ENCODE measurements at places on chromosomes 4 and X. TPM values are rescaled to one million over a fixed set of nuclear protein-coding genes. Genes with fewer than 3 reads are reported as not detected.
A peak's percentile ranks its signal among the peaks of the same experiment; 100 is the strongest.

- peaks cover 4% of the 10 kb centered on the region for H3K36me3 ChIP-seq
These were observed 33.4 kb upstream of the MSMO1 start for GRCh38 chr4:165293927-165294649.

DNA sequence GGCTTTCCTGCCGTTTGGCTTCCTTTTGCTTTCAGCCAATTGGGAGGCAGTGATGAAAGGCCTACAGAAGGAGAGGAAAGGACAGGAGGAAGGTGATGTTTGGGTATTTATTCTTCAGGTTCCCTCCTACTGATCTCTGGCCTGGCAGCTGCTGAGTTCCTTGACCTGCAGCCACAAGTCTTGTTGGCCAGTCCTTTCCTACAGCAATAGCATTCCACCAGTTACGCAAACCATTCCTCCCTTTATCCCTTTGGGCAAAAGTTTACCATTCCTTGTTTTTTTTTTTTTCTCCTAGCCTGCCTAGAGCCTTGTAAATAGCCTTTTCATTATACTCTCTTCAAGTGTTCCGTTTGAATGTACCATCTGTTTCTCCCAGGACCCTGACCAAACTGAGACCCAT is 198.1 kb upstream of the FTHL17 start:
- no peaks in the 10 kb centered on the region for H3K36me3 ChIP-seq
- no peaks in the 10 kb centered on the region for H3K27me3 ChIP-seq
- DNase-seq: no peak
- no peak overlapping the region for H3K4me3 ChIP-seq

- H3K27me3 ChIP-seq: no peaks in the 10 kb centered on the region
- no peaks in the 10 kb centered on the region for H3K36me3 ChIP-seq
- no peak for DNase-seq
- no peaks in the 10 kb centered on the region for H3K4me1 ChIP-seq
- no peak overlapping the region for H3K4me3 ChIP-seq
These were observed 1467.2 kb downstream of the RPA4 start for GRCh38 chrX:98350940-98351339.

DNA sequence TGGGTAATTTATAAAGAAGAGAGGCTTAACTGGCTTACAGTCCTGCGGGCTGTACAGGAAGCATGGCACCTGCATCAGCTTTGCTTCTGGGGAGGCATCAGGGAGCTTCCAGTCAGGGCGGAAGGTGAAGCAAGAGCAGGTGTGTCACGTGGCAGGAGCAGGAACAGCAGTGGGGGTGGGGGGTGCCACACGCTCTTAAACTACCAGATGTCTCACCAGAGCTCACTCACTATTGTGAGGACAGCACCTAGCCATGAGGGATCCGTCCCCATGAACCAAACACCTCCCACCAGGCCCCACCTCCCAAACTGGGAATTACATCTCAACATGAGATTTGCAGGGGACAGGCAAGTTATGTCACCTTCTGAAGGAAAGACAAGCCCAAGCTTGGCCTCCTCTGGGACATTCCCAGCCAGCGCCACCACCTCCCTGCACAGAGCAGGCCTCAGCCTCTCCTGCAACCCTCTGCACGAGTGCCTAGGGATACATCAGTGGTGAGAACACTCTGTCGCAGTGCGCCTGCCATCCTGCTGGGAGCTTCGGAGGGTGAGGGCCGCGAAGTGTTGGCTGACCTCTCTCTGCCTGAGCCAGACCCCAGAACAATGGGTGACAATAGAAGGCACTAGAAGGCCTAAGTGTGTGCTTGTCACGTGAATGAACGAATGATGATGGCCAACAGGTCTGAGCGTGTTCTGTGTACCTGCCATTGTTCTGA is 244.3 kb downstream of the EVC2 start:
- no peak for DNase-seq
- H3K36me3 ChIP-seq: no peaks in the 10 kb centered on the region
- no peaks in the 10 kb centered on the region for H3K27me3 ChIP-seq
- H3K4me3 ChIP-seq: no peak overlapping the region
- H3K4me1 ChIP-seq: no peaks in the 10 kb centered on the region

DNA sequence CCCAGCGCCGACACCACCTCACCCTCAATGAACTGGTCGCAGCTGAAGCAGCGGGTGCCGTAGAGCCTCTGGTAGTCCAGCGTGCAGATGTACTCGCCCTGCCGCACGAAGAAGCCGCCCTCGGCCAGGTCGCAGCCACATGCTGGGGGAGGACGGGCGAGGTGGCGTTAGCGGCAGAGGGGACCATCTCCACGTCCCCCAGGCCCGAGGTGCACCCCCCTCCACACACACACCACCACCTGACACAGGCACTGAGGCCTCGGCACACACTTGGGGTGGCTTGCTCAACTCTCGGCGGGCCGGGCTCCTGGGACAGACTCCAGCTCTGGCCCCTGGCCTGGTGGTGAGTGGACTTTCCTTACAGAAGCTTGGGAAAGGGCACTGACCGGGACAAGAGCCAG is 61.5 kb downstream of the ABLIM2 start:
- DNase-seq: no peak
- no peak overlapping the region for H3K27ac ChIP-seq
- H3K36me3 ChIP-seq: no peaks in the 10 kb centered on the region
- H3K4me3 ChIP-seq: no peak overlapping the region
- no peaks in the 10 kb centered on the region for H3K4me1 ChIP-seq
- no peaks in the 10 kb centered on the region for H3K27me3 ChIP-seq

DNA sequence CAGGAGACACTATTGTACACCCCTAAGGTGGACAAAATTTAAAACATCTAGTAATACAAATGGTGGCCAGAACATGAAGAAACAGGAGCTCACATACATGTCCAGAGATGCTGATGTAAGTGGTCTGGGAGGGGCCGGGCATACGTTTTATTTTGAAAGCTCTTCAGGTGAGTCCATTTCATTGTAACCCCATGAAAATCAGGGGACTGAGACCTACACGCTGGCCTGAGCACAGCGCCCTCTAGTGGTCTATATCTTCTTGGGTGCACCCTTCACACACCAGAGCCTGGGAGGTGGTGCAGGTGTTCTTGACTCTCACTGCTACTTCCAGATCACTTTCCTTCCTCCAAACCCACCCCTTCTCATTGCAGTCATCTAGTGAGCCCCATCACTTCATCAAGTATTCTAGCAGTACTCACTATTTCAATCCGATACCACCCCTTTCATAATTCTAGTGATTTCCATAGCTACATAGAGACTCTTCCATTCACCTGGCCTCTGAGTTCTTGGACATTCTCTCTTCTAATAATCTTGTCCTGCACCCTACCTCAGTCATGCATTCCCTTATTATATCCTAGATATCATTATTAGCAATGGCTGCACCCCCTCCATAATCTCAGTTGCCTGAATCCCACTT is 4.3 kb upstream of the TLR6 start:
- H3K4me1 ChIP-seq: no peaks in the 10 kb centered on the region
- peak; percentile 52 for DNase-seq
- no peak overlapping the region for H3K4me3 ChIP-seq
- no peaks in the 10 kb centered on the region for H3K27me3 ChIP-seq
- no peak overlapping the region for H3K27ac ChIP-seq

The CCKAR gene
- total RNA-seq: not detected

The HTR2C gene
- total RNA-seq: not detected

The SHROOM4 gene
- 2.3 TPM for total RNA-seq

Data from liver (tissue), 10 donors.